ENCODE measurements at places on chromosomes 4 and X.
A peak's percentile ranks its signal among the peaks of the same experiment; 100 is the strongest.

DNA sequence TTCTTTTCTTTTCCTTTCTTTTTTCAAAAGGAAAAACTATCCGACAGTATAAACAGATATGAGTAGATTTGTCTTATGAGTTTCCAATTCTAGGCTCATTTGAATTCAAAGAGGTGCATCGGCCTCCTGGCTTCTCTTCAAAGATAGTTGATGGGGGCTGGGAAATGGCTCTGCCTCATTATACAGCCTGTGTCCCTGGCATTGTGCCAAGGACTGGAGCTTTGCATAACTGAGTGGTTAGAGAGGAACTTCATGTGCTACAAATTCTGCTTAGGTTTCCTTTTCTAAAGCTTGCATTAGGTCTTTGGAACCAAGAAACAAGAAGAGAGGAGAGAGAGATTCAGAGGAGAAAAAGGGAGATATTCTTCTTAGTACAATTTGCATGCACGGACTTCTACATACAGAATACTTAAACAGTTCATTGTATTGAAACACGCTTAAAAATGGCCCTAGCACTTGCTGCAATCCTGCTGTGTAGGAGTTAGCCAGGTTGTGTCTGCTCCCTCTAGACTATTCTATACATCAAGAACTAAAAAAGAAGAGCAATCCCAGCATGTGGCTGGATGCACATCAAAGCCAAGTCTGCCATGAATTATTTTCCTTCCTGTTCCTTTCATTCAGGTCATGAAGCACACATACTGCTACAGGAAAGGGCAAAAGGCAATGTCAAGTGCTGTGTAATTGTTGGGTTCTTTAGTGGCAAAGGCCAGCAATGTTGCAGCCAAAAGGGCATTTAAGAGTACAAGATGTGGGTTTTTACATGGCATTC, 70.9 kb downstream of the INTS12 start:
- peak; percentile 24 for DNase-seq

GRCh38 chrX:41180194-41180908, 95.1 kb downstream of the USP9X start:
- peak; percentile 22 for DNase-seq

- DNase-seq = peak; percentile 15
These were observed 6.0 kb downstream of the FBXO8 start for GRCh38 chr4:174277433-174277832.

DNA sequence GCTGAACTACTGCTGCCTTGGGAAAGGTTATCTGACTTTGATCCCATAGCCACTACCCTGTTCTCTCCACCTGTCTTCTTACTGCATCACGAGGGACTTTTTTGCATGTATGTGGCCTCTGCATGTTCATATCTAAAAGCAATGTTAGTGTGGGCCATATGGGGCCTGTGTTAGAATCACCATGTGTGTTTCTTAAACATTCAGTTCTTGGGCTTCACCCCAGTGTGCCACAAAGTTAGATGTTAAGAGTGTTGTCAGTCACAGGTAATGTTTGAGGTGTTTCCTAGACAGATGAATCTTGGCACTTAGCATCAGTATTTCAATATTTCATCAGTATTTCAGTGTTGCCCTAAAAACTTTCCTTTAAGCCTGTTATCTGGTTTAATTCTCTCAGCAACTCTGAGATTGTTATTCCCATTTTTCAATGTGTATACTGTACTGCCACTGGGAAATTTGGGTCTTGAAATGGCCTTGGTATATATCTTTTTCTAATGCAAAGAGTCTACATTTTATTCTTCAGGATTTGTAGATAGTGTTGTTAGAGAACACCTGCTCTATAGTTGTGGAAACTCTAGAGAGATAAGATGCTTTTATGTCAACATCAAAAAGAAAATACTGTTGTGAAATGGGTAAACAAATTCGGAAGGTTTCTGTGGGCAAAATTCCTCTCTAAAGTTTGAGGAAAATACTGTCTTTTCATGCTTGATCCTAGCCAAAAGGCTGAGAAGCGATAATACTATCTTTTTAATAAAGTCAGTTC, 259.7 kb downstream of the BMPR1B start:
- DNase-seq = no peak

GRCh38 chr4:39933671-39934590, 43.8 kb downstream of the PDS5A start:
- no peak for DNase-seq

GRCh38 chr4:152099981-152100378, 339.2 kb upstream of the GATB start:
- no peak for DNase-seq

DNA sequence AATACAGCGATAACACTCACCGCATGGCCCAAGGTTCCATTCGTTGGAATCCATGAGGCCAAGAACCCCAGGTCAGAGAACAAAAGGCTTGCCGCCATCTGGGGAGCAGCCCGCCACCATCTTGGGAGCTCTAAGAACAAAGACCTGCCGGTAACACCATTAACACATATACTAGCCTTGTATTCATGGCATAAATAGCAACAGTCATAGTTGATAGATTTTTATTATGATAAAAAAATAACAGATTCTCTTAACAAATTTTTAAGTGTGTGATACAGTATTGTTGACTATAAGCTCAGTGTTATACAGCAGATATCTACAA, 309.4 kb downstream of the GLUD2 start:
- DNase-seq = peak; percentile 61

DNA sequence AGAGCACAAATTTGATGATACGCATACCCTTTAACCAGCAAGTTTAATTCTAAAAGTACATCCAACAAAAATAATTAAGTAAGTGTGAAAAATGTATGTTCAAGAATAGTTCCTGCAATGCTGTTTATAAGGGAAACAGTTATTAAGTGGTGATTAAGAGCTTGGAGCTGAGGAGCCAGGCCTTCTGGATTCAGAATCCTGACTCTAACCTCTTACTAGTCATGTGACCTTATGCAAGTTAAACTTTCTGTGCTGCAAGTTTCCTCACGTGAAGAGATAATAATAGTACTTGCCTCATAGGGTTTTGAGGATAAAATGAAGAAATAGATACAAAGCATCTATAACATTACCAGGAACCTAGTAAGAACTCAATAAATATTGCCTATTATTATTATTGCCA, 77.7 kb downstream of the FAM13A start:
- no peak for DNase-seq

- DNase-seq = no peak
These were observed 122.9 kb downstream of the SYNPO2 start for GRCh38 chr4:119011607-119011988.

GRCh38 chrX:124033821-124034220, 72.3 kb downstream of the STAG2 start:
- no peak for DNase-seq

GRCh38 chrX:9665113-9665512, 100.5 kb downstream of the GPR143 start:
- no peak for DNase-seq

GRCh38 chr4:179662522-179662921, 2220.3 kb upstream of the AGA start:
- no peak for DNase-seq

DNA sequence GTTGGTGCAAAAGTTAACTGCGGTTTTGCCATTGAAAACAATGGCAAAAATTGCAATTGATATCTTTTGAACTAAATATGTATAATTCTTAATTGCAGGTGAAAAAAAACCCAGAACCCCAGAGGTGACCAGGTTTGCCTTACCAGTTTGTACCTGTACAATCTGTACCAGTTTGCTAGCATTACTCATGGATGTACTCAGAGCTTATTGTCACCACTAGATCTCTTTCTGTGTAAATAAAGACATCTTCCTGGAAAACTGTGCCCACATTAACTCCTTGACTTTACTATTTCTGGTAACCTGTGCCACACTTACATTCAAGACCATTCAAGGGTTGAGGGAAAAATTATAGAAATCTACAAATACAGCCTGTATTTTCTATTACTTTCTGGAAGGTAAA, 139.7 kb downstream of the ELOVL6 start:
- DNase-seq = no peak

DNA sequence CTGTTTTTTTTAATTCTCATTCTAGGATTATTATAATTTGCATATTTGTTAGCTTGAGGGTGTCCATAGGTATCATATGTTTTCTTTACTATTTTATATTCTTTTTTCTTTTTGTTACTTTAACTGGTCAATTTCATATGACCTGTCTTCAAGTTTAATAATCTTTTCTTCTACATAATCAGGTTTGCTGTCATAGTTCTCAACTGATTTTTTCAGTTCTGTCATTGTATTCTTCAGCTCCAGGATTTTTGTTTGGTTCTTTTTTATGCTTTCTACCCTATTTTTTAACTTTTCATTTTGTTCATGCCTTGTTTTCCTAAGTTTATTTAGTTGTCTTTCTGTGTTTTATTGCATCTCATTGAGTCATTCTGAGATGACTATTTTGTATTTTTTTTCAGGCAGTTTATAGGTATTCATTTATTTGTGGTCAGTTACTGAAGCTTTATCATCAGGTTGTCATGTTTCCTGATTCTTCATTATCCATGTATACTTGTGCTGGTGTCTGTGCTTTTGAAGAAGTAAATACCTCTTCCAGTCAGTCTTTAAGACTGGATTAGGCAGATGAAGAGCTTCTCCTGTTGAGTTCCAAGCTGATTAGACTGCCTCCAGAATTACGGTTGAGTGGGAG, 220.3 kb upstream of the VEGFC start:
- DNase-seq = no peak

DNA sequence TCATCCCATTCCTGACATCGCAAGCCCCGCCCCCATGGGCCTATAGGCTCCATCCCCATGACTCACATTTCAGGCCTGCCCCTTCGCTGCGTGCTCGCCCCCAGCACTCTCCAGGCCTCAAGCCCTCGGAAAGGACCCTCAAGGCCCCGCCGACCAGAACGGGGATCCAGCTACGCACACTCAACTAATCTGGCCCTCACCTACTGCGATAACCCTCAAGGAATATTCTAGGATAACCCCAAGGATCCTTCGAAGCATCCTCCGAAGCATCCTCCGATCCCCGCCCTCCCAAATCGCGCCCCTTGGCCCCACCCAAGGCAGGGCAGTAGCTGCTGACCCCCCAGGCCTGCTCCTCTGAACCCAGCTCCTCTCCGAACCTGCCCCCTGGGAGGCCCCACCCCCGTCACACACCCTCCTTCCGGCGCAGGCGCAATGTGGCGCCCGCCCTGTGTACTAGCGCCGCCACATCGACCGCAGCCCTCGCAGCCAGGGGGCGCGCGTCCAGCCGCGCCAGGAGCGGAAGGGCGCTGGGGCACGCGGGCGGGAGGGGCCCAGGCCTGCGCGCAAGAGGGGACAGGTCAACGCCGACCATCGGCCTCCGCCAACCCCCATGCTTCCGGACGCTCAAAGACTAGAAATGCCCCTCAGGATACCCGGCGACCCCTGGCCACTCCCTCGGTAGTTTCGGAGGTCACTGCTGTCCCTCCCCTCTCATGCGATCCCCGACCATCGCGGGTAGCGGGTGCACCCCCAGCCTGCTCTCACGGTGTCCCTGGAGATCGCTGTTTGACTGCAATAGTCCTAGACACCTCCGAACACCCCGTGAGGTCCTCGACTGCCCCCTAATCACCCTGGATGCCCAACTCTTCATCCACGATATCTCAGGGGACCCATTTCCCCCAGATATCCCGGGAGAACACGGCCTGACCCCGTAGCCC, 6.4 kb upstream of the MAGIX start:
- DNase-seq = peak; percentile 89

DNA sequence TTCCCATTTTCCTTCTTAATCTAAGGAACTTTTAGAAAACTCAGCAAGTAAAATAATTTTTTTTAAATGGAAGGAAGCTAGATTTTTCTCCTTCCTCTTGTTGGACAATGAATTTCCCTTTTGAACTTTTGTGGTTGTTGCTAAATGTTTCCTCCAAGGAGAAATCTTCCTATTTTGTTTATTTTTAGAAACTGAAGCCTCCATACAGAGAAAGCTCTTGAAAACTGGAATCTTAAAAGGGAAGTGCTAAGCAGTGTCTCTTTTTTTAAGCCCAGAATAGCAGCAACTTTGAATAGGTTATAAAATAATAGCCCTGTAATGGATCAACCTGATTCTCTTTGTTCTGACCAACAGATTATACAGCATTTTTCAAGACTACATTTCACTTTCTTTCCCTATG, 15.1 kb upstream of the DCLK2 start:
- no peak for DNase-seq

- peak; percentile 42 for DNase-seq
These were observed 559 bp downstream of the SLC9A7 start for GRCh38 chrX:46758163-46758955.

DNA sequence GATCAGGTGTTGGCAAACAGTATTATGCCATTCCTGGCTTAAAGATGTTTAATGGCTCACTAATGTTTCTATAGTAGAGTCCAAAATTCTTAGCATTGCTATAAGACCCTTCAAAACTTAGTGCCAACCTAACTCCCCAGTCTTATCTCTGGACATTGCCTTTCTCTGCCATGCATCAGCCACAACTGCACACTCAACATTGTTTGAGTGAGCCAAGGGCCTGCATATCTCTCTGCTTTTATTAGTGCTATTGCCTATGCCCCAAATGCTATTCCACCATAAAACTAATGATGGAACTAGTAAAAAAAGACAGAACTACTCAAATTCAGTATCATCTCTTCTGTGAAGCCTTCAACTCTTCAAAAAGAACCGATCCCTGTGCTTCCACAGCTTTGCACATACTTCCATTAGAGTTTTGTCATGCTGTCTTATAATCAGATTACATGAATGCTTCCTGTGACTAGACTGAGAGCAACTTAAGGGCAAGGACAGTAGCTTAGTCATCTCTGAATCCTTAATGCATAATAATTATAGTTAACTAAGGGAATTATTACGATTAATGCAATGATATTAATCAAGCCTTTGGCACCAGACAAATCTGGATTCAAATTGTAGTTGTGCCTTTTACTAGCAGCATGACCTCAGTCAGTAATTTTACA, 53.7 kb downstream of the CHM start:
- DNase-seq = no peak

GRCh38 chrX:65971151-65971550, 68.7 kb downstream of the VSIG4 start:
- DNase-seq = no peak

- DNase-seq = peak; percentile 5
These were observed 87.2 kb downstream of the AREG start for GRCh38 chr4:74531963-74532794.

- no peak for DNase-seq
These were observed 508.0 kb upstream of the CXorf51A start for GRCh38 chrX:147322496-147322895.
